ENCODE measurements at places on chromosomes 7 and 10.
A peak's percentile ranks its signal among the peaks of the same experiment; 100 is the strongest.

DNA sequence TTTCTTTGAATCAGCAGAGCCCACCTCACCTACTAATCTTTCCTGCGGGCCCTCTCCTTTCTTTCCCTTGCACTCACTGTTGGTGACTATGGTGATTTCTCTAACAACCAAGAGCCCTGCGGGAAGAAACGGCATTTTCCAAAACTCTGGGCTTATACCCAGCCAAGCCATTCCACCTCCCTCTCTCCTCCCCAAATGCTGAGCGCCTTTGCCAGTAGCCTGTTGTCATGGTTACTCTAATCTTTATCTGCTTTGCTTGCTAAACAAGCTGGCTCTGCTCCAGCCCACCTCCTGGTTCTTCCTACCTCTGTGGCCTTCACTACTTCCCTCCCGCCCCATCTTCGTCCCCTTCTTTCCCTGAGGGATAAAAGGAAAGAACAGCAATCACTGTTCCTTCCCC lies 86.7 kb downstream of the DGKI start:
- DNase-seq = no peak

DNA sequence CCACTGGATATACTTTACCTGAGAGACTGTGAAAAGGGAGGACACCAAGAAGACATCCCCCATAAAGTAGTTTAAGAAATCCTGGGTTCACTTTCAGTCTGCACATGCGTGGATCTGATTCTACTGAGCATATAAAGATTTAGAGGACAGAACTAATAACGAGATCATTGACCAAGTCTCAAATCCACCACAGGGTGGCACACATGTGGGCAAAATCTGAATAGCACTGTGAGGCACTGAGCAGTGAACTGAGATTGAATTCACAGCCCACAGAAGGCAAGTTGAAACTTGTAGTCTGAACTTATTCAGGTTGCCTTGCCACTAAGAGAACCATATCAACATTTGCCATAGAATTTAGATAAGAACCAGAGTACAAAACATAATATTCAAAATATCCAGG lies 818.6 kb downstream of the GRID1 start:
- no peak for DNase-seq

DNA sequence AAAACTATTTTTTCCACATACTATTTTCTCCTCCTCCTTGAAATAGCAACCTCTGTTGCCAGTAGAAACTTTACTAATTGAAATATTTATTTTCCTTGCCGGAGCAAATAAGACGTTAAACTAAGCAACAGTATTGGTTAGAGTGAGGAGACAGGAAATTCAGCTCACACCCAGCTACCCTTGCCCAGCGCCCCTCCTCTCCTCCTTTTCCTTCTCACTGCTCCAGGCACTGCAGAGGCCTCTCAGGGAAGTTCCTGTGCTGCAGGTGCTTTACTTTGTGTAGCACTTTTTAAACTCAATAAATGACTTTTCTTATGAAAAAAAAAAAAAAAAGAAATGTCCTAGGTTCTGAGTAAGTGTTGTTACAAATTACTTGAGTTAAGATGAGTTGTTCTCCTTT lies 134.0 kb downstream of the SEMA3E start:
- no peak for DNase-seq

- DNase-seq = no peak
These were observed 12.8 kb upstream of the IRF5 start for GRCh38 chr7:128924707-128925588.

- no peak for DNase-seq
These were observed 1066.3 kb downstream of the CNTNAP2 start for GRCh38 chr7:147182874-147183273.

DNA sequence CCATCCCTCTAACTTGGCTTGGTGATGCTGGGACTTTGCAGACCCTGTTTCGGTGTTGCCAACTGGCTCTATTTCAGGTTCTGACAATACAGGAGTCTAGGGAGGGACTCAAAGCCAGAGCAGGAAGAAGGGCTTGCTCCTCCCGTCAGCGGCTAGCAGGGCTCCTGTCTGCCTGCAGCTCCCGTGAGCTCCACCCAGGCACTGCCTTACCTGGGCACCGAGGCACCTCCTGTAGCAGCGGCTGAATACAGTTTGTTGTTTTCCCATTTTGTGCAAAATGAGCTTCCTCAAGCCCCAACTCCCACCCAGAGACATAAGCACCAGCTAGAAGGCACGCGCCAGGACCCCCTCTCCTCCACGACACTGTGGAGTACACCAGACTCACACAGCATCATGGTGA lies 69.3 kb upstream of the RHEB start:
- no peak for DNase-seq

- DNase-seq = no peak
These were observed 87.4 kb upstream of the ZMIZ1 start for GRCh38 chr10:78981257-78981969.

DNA sequence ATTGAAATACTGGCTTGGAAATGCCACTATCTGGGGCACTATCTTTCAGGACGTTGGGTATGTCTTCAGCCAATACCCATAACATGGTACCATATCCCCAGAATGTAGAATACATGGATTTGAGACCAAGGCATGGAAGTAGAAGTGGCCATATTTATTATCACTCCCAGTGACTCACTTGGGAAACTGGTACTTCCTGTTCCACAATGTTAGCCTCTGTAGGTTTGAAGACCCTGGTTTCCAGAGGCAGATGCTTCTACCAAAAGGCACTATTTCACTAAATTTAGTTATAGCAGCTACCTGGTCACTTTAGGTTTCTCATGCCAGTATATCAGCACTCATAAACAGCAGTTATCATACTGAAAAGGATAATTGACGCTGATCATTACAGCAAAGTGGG lies 184.2 kb downstream of the CCDC71L start:
- DNase-seq = no peak

DNA sequence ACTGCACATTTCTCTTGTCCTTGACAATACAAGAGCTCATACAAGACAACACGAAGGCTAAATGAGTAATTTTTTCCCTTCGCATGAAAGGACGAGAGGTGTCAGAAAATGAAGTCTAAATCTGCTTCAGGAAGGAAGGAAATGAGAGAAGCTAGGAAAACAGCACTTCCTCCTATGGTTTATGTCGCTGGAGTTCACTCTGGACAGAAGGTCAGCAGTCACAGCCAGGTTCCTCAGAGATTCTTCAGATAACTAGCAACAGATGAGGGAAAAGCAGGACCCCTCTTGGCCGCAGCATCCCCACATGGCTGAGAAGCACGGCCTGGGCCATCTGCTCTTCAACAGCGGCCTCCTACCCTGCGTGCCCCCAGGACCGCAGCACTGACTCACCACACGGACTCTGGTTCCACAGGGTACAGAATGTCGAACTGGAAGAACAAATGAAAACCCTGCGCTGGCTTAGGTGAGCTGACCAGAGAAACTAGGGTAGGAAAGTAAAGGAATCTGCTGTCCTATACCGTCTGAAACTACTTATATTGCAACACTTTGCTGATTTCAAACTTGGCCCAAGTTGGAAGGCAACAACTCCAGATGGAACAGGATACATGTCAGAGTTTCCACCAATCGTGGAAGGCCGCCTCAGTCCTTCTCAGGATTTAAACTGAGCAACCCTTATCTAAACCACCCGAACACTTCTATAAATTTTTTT lies 26.3 kb downstream of the DNMBP start:
- DNase-seq = no peak

- DNase-seq = no peak
These were observed 174.0 kb upstream of the TCF7L2 start for GRCh38 chr10:112775892-112776674.

DNA sequence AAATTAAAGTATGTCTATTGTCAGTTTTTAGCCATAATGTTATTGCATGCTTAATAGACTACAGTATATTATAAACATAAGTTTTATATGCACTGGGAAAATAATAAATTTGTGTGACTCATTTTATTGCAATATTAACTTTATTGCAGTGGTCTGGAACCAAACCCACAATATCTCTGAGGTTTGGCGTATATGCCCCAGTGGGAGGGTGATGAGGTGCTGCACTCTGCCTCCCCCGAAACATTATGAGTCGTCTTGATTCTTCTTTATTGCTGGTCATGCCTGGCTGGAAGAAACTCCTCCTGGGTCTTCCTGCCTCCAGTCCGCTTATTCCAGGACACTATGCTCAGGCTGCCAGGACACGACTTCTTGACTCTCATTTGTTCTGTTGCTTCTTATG lies 88.4 kb downstream of the MTPN start:
- DNase-seq = no peak

DNA sequence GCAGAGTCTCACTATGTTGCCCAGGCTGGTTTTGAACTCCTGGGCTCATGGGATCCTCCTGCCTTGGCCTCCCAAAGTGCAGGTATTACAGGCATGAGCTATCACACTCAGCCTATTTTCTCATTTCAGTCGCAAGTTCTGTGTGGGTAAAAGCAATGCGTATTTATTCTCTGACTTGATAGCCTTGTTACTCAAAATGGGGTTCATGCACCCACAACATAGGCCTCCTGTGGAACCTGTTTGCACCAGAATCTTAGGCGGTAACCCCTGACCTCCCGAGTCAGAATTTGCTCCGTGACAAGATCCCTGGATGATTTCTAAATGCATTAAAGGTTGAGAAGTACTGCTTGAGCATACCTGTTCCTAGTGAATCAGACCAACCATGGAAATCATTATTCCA lies 7.3 kb downstream of the IL2RA start:
- no peak for DNase-seq

- no peak for DNase-seq
These were observed 21.5 kb upstream of the PPP3CB start for GRCh38 chr10:73517166-73517888.

- peak; percentile 76 for DNase-seq
These were observed at the start of gene STRIP2 for GRCh38 chr7:129433847-129434674. TSS of gene STRIP2 (plus strand) at chr7:129434432. CDS start at chr7:129434473, 41 bp downstream.

GRCh38 chr10:88932539-88933256 lies 19.9 kb downstream of the ACTA2 start:
- peak; percentile 79 for DNase-seq

DNA sequence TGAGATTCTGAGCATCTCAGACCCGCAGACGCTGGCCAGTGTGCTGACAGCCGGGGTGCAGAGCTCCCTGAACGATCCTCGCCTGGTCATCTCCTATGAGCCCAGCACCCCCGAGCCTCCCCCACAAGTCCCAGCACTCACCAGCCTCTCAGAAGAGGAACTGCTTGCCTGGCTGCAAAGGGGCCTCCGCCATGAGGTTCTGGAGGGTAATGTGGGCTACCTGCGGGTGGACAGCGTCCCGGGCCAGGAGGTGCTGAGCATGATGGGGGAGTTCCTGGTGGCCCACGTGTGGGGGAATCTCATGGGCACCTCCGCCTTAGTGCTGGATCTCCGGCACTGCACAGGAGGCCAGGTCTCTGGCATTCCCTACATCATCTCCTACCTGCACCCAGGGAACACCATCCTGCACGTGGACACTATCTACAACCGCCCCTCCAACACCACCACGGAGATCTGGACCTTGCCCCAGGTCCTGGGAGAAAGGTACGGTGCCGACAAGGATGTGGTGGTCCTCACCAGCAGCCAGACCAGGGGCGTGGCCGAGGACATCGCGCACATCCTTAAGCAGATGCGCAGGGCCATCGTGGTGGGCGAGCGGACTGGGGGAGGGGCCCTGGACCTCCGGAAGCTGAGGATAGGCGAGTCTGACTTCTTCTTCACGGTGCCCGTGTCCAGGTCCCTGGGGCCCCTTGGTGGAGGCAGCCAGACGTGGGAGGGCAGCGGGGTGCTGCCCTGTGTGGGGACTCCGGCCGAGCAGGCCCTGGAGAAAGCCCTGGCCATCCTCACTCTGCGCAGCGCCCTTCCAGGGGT lies 703 bp downstream of the RBP3 start:
- DNase-seq = no peak

DNA sequence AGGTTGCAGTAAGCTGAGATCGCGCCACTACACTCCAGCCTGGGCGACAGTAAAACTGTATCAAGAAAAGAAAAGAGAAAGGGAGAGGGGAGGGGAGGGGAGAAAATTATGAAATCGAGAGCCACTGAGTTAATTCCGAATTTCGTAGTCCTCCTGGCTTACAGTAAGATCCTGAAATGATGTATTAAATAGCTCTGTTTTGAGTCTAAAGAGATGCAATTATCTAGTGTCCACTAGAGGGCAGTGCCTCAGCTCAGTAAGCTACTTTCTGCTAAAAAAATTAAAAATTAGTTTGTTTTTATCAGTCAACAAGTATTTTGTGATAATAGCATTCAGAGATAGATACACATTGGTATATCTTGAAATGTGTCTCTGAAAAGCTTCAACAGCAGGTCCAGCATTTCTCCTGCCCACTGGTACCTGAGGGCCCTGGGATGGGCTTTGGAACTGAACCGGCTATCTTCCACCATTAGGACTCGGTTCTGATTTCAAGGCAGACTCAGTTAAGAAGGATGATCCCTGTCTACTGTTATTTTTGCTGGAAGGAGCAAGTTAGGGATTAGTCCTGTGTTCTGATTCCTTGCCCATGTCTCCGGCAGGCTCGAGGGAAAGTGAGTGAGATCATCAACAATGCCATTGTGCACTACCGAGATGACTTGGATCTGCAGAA lies 19.5 kb downstream of the TSPAN33 start:
- no peak for DNase-seq

- peak; percentile 4 for DNase-seq
These were observed 166.3 kb downstream of the LCOR start for GRCh38 chr10:96998329-96998888.
